ENCODE measurements at places on chromosomes 2 and 18.

DNA sequence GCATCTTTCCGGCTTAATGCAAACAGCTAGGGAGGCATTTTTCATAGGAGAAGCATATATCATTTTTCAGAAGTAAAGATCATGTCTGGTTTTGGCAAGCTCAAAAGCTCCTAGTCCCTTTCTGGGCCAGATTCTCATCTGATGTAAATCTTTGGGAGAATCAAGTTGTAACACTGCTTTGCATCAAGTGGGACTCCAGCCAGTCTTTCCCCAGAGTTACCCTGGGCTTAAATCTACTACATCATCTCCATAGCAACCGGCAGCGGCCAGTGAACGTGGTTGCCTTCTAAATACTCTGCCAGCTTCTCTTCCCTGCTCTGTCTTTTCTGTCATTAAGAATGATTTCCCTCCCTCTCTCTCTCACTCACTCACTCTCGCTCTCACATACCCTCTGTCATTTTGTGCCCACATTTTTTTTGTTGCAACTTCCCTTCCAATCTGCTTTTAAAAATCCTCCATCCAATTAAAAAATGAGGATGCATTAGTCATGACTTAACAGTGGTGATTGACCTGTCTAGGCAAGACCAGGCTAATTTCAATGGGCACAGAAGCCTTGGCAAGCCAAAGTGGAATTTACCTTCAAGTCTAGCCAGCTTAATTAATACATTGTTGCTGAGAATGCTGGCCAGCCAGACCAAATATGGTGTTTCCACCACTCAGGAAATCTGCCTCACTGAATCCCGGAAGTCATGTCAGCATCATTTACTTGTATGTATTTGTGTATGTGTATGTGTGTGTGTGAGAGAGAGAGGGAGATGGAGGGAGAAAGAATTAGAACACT lies 93.0 kb downstream of the NRP2 start:
- no peak for DNase-seq

- DNase-seq, result no peak
Observed at GRCh38 chr2:202660796-202661195, 26.0 kb downstream of the FAM117B start.

DNA sequence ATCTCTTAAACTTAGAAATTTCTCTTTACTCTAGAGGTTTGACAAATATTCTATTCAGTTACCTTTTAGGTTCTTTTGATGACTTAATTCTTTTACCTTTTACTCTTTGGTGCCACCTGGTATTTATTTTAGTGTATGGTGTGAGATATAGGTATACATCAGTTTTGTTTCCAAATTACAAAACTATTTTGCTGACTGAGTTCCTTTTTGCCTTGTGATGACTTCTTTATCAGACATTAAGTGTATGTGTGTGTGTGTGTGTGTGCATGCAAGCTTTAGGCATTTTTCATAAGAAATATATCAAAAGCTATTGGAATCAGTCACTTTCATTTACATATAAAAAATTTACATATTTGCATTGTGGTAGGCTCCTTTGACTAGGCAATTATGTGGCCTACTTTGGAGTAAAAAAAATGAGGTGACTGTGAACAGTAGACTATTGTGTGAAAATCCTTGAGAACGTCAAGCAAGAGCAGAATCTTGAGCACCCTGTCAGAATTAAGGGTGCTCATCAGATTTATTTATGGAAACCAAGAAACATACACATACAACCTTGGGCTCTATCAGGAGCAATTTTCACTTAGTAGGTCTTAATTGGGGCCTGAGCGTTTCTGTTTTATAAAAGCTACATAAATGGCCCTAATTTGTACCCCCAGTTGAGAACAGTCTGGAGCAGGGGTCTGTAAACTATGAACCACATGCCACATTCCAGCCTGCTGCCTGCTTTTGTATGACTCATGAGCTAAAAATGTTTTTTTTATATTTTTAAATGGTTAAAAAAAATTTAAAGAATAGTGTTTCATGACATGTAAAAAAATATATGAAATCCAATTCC lies 415.9 kb downstream of the SLC4A3 start:
- no peak for DNase-seq

GRCh38 chr2:189104934-189105333 lies 74.6 kb downstream of the COL5A2 start:
- no peak for DNase-seq

GRCh38 chr2:169462896-169463695 lies 16.2 kb upstream of the BBS5 start:
- no peak for DNase-seq

GRCh38 chr18:13530879-13531387 lies 195.4 kb downstream of the FAM210A start:
- DNase-seq, result no peak

DNA sequence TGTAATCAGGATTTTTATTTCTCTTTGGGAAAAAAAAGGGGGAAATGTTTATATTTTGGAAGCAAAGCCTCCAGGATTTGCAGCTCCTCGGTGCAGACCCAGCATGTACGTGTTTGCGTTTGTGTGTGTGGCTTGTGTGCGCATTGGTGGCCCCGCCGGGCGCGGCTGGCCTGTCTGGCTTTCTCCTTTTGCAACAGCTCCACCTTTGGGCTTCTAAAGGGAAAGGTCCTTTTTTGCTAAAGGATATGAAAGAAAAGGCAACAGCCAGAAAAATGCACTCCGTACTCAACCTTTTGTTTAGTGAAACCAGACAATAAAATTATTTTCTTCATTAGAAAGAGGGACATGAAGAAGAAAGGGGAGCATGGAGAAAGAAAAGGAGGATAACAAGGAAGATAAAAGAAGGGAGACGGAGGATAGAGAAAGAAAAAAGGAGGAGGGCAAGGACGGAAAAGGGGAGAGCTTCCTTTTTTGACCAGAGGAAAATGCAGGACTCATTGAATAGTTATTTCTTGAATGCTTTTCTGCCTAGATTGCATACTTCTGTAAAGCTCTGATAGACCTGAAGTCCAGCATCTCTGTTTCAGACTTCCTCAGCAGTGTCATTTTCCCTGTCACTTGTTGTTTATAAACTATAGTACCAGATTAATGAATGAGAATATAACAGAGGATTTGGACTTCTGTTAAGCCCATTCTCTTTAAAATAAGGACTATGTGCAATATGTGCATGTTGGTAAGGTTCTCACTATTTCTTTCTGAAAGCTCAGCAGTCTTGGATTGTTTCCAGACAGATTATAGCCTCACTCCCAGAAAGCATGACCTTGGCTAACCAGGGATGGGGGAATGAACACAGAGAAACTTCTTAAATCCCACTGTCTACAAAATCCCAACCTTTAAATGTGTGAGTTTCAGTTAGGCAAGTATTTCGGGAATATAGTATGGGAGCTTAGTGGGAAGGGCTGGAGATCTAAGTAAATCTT lies 563.1 kb upstream of the PIK3C3 start:
- peak; percentile 64 for DNase-seq

DNA sequence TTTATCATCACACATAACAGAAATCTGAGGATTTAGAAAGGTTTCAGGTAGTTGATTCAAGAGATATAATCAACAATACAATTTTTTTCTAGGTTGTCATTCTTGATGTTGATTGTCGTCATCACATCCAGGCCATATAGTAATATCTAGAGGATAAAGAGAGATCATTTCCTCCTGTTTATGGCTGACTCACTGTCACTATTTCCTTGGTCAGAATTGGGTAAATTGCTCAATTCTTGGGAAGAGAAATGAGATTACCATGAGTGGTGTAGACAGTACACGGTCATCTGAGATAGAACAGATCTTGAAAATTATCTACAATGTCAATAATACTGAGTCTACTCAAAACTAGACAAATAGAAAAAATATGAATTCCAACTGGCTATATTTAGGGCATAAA lies 78.8 kb downstream of the ZNF804A start:
- DNase-seq, result no peak

GRCh38 chr2:49931241-49931640 lies 776.9 kb upstream of the FSHR start:
- no peak for DNase-seq

- no peak for DNase-seq
Observed at GRCh38 chr2:27929916-27930486, 39.5 kb downstream of the BABAM2 start.

GRCh38 chr2:57893786-57894185 lies 152.8 kb upstream of the VRK2 start:
- DNase-seq, result no peak

GRCh38 chr2:111624411-111625156 lies 259.4 kb downstream of the ANAPC1 start:
- no peak for DNase-seq

DNA sequence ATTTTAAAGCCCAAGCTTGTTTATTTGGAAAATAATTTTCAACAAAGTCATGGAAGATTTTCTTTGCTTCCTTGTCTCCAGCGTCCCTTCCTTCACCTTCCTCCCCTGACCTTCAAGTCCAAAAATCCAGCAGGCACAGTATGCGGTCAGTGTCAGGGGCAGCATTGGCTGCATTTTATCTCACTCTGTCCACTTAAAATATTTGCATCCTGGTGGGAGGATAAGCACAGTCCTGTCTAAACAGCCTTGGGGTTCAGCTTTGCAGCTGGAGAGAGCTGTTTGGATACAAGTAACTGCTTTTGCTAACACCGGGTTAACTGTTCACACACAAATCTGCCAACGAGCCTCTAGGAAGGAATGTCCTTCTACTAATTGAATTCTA lies 318.1 kb downstream of the PDE11A start:
- no peak for DNase-seq

- no peak for DNase-seq
Observed at GRCh38 chr2:221380686-221381085, 191.4 kb downstream of the EPHA4 start.

GRCh38 chr2:211631503-211631902 lies 907.1 kb downstream of the ERBB4 start:
- DNase-seq, result no peak

GRCh38 chr2:214019229-214019972 lies 391.5 kb upstream of the VWC2L start:
- DNase-seq, result no peak

- DNase-seq, result peak; percentile 45
Observed at GRCh38 chr2:96773922-96774321, 13.2 kb downstream of the CNNM4 start.

- peak; percentile 33 for DNase-seq
Observed at GRCh38 chr2:191030521-191031154, 16.7 kb upstream of the STAT1 start.

- DNase-seq, result no peak
Observed at GRCh38 chr2:118983915-118984314, 41.9 kb downstream of the MARCO start.

GRCh38 chr2:48415836-48416515 lies 114.0 kb upstream of the STON1 start:
- no peak for DNase-seq

DNA sequence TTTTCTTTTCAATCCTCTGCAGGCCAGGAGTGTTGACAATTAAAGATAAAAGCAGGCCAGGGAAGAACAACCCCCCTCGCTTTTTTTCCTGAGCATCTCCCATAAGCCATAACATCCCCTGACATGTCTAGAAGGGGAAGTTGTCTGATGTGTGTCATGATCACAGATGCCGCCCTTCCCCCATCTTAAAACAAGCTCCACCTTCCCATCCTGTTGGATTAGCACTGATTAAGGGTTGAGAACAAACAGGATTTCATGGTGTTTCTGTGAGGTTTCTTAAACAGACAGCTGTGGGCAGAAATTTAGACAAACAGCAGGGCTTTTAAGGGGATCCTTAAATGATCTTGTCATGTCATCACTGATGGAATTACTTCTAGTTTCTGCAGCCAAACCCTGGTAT lies 59.4 kb upstream of the UPP2 start:
- peak; percentile 73 for DNase-seq

GRCh38 chr18:62328586-62329525 lies 3.7 kb downstream of the TNFRSF11A start:
- no peak for DNase-seq

DNA sequence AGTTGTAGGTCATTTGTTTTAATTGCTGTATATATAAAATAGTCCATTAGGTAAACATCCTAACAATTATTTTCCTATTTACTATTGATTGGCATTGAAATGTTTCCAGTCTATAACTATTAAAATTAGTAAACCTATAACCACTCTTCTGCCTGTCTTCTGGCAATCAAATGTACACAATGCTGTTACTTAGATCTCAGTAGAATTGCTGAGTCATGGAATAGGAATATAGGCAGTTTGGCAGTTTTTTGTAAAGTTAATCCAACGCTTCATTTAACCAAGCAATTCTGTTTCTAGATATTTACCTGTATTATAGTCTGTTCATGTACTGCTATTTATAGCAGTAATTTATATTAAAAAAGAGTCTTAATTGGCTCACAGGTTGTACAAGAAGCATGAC lies 518.1 kb downstream of the DCDC2C start:
- no peak for DNase-seq

GRCh38 chr2:69147841-69148533 lies 135.0 kb downstream of the ANTXR1 start:
- DNase-seq, result no peak

DNA sequence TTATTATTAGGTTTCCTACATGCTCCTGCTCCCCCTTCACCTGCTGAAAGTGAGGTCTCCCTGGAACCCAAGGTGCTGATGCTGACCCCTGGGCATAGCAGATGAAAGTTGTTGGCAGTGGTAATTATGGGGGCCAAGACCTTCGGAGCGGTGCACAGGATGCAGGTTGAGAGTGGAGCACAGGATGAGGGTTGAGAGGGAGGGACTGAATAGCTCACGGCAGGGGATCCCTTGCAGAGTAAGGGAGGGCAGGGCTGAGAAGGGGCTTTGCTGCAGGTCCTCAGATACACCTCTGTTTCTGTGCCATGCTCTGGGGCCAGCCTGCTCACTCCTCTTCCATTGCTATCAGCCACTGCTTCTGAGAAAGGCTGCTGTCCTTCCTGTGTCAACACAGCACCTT lies 163.3 kb downstream of the FHOD3 start:
- DNase-seq, result no peak

GRCh38 chr2:60476206-60476954 lies 77.1 kb downstream of the BCL11A start:
- DNase-seq, result no peak

DNA sequence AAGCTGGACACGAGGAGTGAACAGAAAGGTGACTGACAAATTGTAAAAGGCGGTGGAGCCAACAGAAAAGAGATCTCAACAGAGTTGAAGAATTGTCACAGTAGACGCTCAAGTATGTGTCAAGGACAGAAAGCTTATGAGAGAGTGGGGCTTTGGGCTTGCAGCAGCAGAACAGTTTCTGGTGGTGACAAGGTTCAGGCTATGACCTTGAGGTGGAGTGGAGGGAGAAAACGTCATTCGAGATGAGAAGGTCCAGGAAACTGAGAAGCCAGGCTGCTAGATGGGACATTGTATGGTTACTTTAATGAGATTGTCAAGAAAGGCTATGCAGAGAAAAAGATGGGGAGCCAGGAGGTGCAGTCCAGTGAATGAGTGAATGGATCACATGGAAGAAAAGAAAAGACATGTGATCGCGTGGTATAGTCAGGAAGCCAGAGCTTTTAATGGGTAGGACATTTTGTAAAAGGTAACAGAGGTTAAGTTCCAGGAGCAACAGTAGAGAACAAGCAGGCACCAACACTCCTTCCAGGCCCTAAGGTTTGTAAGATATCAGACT lies 91.1 kb upstream of the EPC2 start:
- DNase-seq, result no peak

- no peak for DNase-seq
Observed at GRCh38 chr2:143296089-143296488, 166.9 kb downstream of the ARHGAP15 start.
